MCF 10A (cell line): ENCODE measurements at places on chromosomes 7 and 10.

GRCh38 chr10:80200259-80200658, 5.1 kb downstream of the ANXA11 start:
- no peak for DNase-seq

- no peak for DNase-seq
These were observed 187.6 kb downstream of the CFTR start for GRCh38 chr7:117667456-117667855.

DNA sequence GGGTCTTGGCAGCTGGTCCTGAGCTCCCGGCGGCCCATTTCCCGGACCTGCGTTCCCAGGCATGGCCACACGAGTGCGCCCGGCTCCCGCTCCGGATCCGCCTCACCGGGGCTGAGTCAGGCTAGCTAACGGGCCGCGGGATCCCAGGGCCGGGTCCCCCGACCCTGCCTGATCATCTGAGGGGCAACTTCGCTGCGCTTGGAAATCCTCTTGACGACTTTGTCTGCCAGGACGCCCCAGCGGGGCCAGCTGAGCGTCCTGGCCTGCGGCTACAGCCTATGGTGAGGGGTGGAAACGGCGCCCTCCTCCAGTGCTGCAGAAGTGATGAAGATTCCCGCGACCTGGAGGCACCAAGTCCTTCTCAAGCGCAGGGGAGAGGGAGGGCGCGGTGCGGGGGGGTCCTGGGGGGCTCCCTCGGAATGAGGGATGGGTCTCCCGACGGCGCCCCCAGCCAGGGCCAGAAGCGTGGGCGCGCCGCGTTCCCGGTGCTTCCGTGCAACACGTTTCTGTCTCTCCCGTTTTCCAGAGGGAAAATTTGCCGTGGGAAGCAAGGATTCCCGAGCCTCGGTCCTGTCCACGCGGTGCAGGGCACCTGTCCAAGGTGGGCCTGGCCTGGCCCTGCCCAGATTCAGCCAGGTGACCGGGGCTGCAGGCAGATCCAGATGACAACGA, 212.4 kb downstream of the CCSER2 start:
- peak; percentile 64 for DNase-seq

DNA sequence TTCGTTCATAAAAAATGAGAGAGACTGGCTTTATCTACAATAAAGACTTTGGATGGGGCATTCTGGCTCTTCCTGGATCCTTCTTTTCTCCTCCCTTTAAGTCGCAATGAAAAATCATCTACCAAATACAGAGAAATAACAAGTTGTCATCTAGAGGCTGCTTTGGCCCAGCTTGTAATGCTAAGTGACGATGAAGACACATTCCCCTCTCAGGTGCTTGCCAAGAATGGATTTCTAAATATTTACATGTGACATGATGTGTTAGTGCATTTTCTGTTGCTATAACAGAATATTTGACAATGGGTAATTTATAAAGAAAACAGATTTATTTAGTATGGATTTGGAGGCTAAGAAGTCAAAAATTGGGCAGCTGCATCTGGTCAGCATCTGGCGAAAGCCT, 308.6 kb upstream of the NPVF start:
- DNase-seq: no peak

DNA sequence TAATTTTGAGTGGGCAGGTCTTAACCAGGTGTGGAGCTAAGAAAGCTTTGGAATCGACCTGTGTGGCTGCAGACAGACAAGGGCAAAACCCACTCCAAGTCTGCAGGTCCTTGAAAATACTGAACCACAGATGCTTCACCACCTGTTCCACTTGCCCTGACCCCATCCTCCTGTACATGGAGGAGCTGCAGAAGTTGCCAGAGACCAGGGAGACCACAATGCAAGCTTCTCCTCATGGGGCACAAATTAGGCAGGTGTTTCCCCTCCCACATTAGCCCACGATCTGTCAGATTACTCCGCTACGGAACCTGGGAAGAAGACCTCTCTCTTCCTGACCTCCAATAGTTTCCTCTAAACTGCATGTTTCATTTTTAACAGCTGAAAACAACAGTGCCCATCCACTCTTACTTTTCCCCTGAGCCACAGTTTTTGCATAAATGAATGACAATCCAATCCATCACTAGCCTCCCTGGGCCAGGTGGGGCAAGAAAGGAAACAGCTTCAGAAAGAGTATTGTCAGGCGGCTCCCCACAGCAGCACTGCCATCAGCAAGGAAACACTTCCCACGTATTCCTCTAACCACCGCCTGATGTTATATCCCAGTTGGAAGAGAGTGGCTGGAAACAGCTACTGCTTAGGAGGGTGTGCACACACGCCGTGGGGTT, 141.6 kb downstream of the PRKAG2 start:
- DNase-seq: no peak

DNA sequence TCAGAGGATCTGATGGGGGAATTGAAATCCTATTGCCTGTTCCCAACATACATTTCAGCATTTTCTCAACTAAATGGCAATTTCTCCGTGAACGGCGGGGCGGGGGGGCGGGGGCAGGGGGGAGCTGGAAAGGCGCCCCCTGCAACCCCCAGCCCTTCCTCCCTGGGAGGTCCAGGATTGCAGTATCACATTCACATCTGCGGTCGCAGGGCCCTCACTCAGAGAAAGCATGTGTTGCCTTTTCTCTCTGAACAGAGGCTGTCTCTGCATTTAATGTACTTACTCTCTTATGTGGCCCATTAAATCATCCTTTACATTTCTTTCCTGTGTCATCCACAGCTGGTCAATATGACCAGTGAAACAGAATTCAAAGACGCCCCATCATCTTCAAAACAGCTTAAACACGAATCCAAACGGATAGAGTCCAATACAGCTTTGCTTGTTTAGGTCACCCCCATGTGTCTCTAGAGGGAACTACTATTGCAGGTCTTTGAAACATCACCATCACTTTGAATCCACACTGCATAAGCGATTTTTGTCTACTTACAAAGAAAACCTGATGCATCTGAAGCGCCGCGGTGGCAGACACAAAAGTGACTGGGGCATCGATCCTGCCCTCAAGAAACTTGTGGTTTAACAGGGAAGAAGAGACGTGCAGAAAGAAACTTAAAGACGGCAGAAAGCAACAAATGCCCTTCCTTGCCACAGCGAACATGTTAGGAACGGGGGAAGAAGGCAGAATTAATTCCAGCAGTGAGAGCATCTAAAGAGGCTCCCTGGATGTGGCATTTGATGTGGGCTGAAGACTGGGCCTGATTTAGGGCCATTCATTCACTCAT, 17.0 kb upstream of the ECHDC3 start:
- DNase-seq: peak; percentile 72

DNA sequence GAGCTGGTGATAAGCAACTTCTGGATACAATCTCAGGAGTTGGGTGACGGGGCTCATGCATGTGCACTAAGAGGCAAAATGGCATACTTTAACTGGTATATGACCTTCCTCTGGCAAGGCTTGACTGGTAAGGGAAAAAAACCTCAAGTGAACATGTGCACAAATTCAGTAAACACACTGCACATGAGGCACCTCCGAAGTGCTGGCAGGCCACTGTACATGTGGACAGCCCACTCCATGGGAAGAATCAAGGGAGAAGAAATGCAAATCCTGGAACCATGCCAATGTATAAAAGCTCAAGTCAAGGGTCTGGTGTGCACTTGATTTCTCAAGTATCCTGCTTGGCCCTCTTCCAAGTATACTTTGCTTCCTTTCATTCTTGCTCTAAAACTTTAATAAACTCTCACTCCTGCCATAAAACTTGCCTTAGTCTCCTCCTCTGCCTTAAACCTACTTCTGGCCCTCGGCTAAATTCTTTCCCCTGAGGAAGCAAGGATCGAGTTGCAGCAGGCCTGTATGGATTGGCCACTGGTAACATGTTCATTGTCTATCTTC, 167.2 kb downstream of the RAMP3 start:
- no peak for DNase-seq

- no peak for DNase-seq
These were observed 5.9 kb downstream of the TTYH3 start for GRCh38 chr7:2637505-2638223.

DNA sequence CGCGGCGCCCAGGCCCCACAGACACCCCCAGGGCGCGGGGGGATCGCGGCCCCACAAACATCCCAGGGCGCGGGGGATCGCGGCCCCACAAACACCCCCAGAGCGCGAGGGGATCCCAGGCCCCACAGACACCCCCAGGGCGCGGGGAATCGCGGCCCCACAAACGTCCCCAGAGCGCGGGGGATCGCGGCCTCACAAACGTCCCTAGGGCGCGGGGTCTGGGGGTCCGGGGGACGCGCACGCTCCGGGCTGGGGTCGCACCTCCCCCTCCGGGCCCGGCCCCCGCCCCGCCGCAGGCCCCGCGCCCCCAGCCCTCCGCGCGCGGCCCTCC, 382 bp downstream of the DIP2C start:
- DNase-seq: no peak

DNA sequence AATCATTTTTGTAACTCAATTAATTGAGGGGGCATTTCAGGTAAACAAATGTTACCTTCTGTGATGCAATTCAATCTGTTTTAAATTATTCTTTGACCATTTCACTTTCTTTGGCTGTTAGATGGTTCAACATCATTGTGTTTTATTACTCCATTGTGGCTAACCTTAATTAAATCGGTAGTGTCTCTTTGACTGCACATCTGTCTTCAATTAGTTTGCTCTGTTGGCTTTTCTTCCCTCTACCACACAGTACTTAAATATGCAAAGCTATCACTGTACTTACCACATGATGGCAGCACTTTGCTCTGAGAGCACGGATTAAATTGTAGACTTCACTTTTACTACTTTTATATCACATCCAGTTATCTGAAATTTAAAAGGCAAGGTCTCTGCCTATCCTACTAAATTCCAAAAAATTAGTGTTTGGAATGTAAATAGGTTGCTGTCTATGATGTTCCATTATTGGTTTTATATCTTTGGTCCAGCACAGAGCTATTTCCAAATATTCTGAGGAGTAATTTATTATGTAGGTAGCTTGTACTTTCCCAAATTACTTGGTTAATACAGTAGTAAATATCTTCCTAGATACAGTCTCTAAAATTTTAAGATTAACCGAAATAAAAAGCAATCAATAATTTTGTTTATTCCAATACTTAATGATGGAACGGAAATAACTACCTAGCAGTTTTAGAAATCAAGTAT, 352.0 kb downstream of the PCLO start:
- DNase-seq: peak; percentile 45
